Endodermal cell (in vitro differentiated cells): ENCODE measurements at places on chromosomes 1 and 21.

DNA sequence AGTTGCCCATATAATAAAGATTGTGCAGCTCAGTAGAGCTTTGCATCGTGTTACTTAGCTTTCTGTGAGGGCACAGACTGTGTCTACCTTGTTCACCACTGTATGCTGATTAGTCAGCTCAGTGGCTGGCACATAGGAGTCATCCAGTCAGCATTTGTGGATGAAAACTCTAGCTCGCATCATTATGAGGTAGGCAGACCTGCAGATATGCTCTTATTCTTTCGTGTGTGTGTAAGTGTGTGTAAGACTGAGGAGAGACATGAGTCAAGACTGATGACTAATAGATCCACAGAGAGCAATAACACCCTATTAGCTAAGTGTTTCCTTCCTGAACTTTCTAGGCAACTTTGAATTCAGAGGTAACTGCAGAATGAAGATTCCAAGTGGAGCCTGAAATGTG, 17.1 kb downstream of the TTF2 start:
- no peak for DNase-seq

- DNase-seq = peak; percentile 93
Observed at GRCh38 chr1:167819849-167820683, 93.9 kb downstream of the ADCY10 start.

DNA sequence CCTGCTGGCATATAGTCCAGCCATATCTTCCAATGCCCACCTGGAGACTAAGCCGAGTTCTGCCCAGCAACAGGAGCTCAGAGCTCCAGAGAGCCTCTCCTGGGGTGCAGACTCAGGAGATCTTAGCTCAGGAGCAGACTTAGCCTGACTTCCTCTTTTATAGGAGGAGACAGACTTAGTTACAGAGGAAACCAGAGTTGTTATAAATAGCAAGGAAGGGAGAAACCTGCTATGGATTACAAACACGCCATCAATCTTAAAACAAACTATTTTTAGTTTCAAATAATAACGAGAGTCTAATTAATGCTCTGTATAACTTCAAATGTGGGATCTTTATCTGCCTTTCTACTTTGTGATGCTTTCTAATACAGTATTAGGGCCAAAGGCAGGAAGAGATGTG, 3.3 kb upstream of the KIF21B start:
- DNase-seq = no peak

DNA sequence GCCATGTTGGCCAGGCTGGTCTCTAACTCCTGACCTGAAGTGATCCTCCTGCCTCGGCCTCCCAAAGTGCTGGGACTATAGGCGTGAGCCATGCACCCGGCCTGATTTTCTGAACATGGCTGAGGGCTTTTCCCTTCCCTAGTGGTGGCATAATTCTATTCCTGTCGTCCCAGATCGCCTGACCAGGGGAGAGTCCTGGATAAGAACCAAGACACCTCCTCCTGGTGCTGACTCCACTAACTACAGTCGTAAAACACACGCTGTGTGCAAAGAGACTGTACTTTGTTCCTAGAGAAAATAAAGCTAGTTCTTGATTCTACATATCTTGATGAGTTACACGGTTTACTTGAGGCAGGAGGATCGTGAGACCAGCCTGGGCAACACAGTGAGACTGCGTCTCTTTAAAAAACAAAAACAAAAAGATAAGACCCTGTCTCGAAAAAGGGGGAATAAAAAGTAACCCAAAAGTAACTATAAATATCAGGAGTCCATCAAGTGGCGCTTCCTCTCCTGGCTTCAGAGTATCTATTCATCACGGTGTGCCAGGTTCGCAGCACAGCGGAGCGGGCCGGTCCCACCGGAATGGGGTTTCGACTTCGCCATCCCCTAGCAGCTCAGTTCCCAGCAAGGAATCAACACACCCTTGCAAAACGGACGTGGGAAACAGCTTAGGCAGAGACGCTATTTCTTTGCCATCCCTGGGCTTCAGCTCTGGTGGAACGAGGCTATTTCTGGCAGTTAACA, 973 bp downstream of the SDF4 start:
- no peak for DNase-seq

DNA sequence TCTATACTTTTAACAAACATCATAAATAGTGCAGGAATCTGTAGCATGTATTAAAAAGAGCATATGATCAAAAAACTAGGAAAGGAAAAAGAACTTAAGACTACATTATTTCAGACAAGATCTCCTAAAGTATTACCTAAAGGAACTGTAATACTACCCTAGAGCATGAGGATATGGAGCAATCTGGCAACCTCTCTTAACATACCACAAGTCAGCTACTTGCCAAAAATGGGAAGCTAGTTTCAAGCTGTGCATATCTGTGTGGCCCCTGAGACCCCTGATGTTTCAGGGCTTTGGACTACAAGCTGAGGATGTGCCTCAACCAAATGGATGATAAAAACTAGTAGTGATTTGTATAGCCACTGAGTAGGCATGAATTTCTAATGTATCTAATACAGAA, 525.6 kb downstream of the PTBP2 start:
- no peak for DNase-seq

GRCh38 chr1:183487674-183488442, 15.6 kb downstream of the SMG7 start:
- DNase-seq = no peak

GRCh38 chr1:188888386-188888785, 1589.3 kb downstream of the BRINP3 start:
- no peak for DNase-seq

GRCh38 chr1:54764922-54765561, 719 bp upstream of the PARS2 start:
- no peak for DNase-seq

GRCh38 chr1:2379733-2380404, 11.5 kb downstream of the MORN1 start:
- no peak for DNase-seq

GRCh38 chr1:91506071-91506470, 5.4 kb downstream of the CDC7 start:
- DNase-seq = no peak

- no peak for DNase-seq
Observed at GRCh38 chr1:240441669-240442068, 170.3 kb downstream of the GREM2 start.

- DNase-seq = no peak
Observed at GRCh38 chr1:166843769-166844596, 4.7 kb downstream of the POGK start.

DNA sequence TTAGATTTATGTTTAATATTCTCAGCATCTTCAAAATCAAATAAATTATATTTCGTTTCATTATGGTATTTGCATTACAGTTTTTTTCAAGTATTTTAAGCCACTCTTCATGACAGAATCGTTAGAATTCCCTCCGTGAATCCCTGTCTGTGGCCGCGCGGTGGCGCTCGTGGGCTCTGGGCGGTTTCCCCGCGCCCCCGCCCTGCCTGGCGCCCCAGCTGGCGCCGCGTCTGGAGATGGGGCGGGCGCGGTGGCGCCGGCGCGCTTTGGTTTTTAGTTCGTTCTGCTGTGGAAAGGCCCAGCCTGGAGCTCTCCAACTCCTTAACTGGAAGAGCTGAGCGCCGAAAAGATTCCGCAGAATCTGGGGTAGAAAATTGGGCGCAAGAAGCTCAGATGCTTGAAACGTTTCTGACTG, 25.7 kb downstream of the PRMT2 start:
- DNase-seq = peak; percentile 89

- no peak for DNase-seq
Observed at GRCh38 chr1:13830616-13831280, 130.8 kb downstream of the PRDM2 start.

DNA sequence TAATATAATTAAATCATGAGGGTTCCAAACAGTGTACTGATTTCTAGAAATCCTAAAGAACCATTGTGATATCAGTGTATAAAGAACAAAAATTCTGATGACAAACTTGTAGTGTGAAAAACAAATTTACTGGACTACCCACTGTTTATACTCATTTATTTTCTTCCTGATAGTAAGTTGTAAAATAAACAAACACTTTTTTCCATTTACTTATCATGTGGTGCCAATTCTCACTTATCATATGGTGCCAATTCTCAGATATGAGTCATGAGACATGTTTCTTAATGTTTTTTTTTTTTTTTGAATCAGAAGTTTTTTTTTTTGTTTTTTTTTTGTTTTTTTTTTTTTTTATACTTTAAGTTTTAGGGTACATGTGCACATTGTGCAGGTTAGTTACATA, 137.7 kb downstream of the LEPR start:
- DNase-seq = no peak

DNA sequence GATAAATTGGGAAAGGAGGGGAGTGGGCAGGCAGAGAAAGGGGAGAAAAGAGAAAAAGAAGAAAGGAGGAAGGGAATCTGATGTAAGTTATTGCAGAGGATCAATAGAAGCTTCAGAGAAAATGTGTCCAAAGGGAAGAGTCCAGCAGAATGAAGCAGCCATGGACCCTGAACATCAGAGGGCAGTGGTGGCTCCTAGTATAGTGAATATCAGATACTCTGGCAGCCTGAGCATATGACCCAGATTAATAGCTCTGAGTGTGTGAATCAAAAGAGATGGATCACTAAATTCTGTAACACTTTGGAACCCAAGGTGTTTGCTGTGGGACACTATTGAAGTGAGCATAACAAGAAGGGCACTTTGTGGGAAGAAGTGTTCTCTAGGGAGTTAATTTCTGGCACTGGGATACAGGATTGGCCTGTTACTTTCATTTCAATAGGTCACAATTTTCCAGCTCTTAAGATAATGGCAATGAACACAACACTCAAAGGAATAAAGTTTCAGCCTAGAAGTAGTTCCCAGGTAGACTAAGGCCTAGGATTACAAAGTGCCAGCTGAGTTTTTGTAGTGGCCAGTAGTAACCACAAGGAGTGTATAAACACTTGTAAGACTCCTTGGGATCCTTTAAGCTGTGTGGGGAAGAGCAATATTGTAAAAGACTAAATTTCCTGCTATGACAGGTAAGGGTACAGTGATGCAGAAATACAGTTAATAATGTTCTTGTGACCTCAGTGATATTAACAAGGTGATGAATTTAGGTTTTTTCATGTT, 164.5 kb upstream of the BEND5 start:
- no peak for DNase-seq

DNA sequence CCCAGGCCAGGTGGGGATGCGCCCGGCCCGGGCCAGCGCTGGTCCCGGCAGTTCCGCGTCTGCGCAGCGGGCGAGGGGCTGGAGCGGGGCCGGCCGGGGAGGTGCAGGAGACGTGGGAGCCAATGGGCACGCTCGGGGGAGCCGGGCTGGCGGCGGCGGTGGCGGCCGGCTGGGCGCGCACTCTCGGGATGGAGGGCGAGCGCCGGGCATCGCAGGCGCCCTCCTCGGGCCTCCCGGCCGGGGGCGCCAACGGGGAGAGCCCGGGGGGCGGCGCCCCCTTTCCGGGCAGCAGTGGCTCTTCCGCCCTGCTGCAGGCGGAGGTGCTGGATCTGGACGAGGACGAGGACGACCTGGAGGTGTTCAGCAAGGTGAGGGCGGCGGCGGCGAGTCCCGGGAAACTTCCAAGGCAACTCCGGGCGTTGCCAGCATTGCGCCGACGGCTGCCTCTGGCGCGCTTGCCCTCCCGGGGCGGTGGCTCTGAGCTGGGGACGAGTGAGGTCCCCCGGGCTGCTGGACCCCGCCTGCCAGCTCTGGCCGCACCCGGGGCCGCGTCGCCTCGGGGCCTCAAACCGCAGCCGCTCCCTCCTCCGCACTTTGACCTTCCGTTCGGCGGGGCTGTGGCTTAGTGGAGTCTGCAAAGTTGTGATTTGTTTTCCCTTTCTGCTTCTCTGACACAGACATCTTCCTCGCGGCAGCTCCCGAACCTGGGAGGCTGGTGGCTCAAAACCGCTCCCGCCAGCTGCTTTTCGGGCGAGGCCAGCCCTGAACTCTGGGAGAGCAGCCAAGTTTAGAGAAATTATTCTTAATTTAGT, at the start of gene SNX7:
Gene SNX7, plus strand, starts transcription at position 178 of the 812 bp plus-strand sequence. Its CDS starts 11 bp downstream, at position 189.
- peak; percentile 94 for DNase-seq

- DNase-seq = no peak
Observed at GRCh38 chr1:86450847-86451246, 17.9 kb upstream of the CLCA1 start.

DNA sequence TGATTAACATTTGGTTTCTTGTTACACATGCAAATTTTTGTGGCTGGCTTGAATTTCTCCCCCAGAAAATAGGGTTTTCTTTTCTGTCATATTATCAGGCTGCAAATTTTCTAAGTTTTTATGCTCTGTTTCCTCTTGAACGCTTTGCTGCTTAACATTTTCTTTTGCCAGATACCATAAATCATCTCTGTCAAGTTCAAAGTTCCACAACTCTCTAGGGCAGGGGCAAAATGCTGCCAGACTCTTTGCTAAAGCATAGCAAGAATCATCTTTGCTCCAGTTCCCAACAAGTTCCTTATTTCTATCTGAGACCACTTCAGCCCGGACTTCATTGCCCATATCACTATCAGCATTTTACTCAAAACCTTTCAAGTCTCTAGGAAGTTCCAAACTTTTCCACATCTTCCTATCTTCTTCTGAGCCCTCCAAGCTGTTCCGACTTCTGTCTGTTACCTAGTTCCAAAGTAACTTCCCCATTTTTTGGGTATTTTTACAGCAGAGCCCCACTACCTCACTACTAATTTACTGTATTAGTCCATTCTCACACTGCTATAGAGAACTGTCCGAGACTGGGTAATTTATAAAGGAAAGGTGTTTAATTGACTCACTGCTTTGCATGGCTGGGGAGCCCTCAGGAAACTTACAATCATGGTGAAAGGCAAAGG, 486.9 kb upstream of the NCAM2 start:
- DNase-seq = no peak

- DNase-seq = peak; percentile 89
Observed at GRCh38 chr1:32200226-32201010, at the start of gene CCDC28B. TSS of gene CCDC28B (plus strand) at chr1:32200595. CDS start at chr1:32201936, 1,341 bp downstream.

DNA sequence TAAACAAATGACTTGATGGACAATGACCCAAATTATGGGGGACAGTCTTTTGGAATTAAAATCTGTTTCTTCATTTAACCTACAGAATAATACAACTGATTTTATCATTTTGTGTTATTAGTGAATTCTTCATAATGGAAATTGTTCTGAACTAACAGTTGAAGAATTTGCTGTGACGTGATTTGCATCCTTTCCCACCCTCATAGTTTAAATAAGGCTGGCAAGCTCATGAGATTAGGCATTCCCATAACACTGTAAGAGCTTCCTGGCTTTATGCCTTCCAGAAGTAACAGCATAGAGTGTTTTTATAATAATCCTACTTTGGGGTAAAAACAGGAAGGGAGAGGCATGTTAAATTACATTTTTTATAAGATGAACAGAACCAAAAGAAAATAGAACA, 95.7 kb downstream of the ATP6V1G3 start:
- no peak for DNase-seq

- no peak for DNase-seq
Observed at GRCh38 chr1:215992620-215993019, 425.5 kb downstream of the KCTD3 start.

DNA sequence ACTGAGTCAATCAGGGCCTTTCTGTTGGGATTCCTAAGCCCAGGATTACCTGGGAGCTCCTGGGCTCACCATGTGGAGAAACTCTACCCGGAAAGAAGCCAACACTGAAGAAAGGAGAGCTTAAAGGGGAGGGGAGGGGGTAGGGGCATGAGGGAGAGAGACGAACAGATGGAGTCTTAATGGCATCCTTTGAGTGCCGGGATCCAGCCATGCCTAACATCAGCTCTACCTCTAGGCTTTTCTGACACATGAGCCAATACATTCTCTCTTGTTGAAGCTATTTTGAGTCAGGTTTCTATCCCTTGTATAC, 75.0 kb downstream of the NPHP4 start:
- DNase-seq = no peak
